ENCODE measurements at places on chromosomes 3 and 15.

DNA sequence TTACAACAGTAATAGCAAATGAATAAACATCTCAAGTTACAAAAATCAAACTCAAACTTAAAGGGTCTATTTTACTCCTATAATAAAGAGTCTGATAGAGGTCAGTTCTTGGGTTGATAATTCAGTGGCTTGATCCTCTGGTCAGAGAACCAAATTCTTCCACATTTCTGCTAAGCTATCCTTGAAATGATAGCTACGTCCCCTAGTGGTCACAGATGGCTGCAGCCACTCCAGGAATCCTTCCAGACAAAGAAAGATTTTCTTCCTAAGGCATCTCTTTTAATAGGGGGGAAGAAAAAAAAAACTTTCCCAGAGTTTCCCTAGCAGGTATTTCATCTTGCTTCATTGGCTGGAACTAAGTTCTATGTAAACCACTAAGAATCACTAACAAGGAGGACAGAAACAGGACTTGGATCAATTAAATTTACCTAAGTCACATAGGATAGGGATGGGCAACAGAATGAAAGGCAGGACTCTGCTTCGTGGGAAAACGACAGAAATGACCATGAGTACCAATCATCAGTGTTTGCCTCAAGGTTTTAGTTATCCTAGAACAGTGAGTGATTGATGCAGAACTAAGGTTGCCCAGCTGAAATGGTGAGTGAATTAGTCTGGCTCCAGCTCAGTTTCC lies 160.7 kb downstream of the STAC start:
- DNase-seq: no peak

DNA sequence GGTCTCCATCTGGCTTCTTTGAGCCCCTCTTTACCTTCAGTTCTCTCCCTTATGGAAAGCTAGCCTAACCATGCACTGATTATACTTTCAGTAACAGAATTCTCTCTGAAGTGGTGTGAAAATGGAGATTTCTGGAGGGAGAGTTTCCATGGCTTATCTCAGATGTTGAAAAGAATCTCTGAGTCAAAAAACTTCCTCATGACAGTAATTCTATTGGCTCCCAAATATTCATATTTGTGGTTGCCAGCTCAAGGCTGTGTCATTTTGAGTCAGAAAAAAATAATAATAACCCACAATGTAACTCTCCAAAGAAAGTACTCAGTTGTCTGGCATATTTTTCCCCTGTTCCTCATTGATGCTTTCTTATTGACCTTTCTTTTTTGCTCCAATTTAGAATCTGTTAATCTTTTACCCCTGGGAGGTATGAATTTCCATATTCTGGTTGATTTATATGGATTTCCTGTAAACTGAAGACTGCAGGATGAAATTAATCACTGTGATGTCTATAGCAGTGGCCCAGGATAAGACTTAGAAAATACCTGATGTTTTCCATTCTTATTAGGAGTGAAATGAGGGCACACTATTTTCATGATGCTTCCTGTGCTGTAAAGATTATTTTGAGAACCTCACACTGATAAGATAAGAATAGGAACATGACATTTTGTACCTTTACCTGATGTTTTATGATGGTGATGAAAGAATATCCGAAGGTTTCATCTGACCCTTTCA lies 149.5 kb upstream of the EPHA3 start:
- DNase-seq: no peak

DNA sequence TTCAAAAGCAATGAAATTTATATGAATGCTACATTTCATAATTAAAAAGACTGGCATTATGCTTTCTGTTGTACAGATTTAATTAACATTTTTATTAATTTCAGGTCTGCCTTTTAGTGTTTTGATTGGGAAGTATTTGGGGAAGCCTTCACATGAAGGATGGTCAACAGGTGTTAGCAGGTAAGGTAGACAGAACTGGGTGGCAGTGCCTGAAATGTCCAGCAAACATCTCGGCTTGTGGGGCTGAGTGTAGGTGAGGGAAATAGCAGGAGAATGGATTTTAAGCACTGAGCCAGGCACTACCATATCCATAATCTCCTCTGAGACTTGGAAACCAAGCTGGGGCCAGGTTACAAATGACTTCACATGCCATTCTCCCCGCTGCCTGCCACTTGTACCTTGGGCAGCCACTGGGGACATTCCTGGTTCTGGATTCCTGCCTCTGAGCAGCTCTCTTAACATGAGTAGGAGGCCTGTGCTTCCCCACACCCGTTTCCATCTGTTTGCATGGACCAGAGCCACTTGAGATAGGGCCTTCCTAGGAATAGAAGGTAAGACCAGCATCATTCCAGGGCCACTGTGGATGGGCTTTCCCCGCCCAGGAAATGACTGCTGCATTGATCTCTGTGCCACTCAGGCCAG lies 125.9 kb upstream of the HES1 start:
- no peak for DNase-seq

GRCh38 chr3:124517306-124517705 lies 212.9 kb upstream of the UMPS start:
- DNase-seq: no peak

- no peak for DNase-seq
Measured at GRCh38 chr3:38121451-38121831, 15.5 kb downstream of the ACAA1 start.

GRCh38 chr3:42756681-42757213 lies 16.3 kb downstream of the CCDC13 start:
- no peak for DNase-seq

GRCh38 chr3:95302044-95302443 lies 1239.2 kb downstream of the NSUN3 start:
- no peak for DNase-seq

DNA sequence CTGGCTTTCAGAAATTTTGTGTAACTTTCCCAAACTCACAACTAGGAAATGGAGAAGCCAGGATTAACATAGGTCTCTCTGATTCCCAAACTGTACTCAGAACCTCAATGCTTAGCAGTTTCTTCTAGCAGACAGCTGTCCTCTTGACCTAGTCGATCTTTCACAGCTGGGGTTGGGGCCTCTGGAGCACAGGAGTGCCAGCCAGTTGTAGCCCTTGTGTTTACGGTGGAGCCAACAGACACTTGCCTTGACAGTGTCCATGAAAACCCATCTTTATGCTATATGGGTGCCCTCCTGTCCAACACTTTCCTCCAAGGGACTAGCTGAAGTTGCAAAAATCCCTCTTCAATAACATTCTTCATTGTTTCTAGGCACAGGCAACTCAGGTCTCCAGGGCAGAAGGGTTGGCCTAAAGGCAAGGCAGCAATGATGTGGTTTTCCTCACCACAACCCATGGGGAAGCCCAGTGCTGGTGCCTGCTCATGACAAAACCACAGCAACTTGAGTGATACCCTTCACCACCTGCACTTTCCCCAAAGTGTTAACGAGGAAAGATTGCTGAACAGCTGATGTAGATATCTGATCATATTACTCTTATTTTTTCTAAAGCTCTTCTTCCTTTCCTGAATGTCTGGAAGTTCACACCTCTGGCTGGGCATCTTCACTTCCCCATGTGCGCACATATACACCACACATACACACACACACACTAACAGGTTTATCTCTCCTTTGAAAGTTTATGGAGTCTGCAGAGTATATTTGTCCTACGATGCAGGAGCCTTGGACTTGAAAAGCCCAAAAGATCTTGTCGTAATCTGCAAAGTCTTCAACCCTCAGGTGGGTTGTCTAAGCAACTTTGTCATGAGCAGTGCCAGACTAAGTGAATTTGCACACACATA lies 11.0 kb upstream of the KNG1 start:
- DNase-seq: no peak

GRCh38 chr3:190811775-190812480 lies 50.6 kb downstream of the GMNC start:
- DNase-seq: no peak

DNA sequence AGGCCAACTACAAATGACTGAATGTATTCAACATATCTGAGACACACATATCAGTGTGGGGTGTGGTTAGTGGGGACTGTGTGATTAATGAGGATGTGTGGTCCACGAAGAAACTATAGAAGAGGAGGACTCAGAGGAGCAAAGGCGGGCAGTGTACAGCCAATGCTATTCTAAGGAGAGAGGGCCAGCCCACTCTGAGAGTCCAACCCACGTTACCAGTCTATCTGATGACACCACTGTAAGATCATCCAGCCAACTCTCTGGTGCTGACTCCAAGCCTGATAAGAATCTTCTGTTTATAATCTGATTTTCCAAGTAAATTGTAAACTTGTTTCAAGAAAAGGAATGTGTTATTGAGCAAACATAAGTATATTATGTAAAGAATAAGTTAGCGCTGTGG lies 47.2 kb downstream of the MCF2L2 start:
- DNase-seq: no peak

DNA sequence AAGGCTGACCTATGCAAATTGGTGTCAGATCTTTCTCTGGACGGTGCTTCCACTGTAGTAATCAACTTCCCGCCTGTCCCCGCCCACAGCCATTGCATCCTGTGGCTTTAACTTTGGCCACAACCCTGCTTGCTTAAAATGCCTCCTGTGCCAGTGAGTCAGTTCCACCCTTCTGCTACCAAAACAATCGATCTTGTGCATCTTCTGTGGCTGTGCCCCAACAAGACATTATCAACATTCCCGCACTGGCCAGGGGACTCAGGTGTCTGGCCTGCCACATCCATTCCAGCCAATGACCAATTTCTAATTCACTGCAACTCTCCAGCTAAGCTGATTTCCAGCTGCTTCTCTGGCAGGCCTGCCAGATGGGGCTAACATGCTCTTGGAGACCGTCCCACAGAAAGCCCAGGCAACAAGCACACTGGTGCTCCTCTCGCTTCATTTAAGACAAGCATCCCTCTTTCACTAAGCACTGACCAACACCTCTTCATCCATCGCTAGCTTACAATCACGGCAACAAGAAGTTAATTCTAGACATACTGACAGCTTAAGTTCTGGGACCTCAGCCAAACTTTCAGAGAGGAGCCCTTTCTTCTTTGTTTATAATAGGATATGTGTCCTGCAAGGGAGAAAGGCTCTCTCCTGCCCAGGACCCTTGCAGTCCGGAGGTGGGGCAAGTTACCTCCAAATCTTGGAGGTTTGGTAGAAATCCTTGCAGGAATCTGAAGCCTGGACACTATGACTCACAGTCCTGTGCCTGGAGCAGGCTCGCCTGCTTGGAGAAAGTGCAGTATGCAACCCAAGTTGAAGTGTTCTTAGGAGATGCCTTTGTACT lies 6.7 kb downstream of the CA12 start:
- DNase-seq: no peak

GRCh38 chr3:172607305-172608121 lies 84.3 kb upstream of the TNFSF10 start:
- no peak for DNase-seq

- no peak for DNase-seq
Measured at GRCh38 chr15:37093480-37094332, 6.6 kb downstream of the MEIS2 start.

DNA sequence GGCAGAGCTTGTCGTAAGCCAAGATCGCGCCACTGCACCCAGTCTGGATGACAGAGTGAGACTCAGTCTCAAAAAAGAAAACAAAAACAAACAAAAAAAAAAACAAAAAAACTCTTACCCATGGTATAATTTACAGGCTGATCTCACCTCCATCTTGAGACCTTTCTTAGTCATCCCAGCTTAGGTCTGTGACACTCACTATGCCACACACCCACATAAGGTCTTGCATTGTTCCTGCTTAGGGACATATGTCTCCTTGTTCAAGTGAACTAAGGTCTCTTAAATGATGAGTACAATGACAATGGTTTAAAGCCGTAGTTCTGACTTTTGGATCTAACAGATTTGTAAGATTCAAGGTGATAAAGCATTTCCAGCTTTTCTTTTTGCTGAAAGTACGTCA lies 360.2 kb upstream of the ARHGEF26 start:
- DNase-seq: no peak

DNA sequence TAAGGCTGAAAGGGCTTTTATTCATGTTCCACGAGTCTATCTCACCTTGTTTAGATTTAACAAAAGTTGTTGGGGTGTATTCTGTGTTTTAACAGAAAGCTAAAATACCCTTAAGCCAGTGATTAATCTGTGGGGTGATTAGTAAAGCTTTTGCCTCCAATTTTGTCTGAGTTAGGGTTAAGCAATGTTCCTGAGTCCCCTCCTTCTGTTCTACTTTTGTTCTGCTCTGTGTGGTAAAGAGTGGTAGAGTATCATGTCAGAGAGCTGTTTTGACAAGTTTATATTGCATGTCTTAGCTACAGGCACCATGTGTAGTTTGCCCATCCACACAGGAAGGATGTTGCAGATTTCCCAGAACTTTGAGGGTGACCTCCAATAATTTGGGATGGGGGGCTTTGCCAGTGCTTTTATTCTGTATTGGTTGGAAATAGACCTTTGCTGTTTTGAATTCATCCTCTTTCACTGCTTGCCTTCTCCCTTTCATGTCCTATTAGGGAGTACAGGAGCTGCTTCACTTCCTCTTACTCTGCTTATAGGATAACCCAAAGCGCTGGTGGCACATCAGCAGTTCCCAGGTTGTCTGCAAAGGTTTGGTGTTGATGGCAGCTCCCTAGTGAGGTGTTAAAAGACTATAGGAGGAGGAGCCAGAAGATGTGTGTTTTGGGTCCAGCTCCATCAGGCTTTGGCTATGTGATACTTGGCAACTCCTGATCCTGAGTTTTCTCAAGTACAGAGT lies 7.4 kb downstream of the PDE8A start:
- no peak for DNase-seq

DNA sequence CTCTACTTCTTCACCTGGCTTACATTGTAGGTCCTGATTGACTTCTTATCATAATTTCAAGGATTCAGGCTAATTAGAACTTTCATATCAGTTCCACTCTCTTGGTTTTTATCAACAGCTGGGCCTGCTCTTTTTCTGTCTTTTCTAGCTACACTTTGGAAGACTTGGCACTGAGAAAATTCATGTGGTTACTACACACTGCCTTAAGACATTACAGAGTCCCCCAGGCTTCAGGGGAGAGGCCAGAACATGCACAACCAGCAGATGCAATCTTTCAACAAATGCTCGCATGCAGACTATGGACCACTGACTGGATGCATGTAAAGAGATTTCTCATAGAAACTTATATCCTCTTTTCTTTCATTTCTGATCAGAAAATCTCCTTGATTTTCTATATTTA lies 423.5 kb downstream of the TUSC7 start:
- no peak for DNase-seq

- no peak for DNase-seq
Measured at GRCh38 chr3:37442397-37442796, 268.0 kb upstream of the LRRFIP2 start.

DNA sequence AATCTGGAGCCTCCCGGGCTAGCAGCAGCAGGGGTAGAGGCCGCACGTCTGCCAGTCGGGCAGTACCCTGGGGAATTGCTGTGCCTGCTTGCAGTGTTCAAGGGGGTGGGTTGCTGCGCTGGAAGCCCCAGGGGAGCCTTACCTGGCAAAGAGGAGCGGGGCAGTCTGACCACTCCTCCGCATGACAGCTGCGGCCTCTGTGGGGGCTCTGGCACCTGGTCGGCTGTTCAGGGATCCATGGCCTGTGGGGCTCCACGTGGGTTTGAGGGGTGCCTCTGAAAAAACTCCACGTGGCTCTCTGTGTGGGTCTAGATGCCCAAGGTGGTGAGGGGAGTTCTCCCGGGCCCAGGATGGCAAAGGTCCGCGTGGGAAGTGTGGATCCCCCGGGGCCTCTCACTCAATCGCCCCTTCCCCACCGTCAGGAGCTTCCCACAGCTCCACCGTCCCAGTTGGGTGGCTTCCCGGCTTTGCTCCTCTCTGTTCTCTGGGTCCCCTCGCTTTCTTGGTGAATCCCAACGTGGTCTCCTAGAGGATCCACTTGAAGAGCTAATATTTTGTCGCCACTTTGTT lies 184.5 kb downstream of the EFHB start:
- no peak for DNase-seq

Measured in activated T-helper 1 cell treated with anti-CD3 and anti-CD28 coated beads, Interleukin-2, amount 50 U/mL, for 16 hours (primary cell).